OCI-M1 (cell line): ENCODE measurements at places on chromosomes 4 and X.

DNA sequence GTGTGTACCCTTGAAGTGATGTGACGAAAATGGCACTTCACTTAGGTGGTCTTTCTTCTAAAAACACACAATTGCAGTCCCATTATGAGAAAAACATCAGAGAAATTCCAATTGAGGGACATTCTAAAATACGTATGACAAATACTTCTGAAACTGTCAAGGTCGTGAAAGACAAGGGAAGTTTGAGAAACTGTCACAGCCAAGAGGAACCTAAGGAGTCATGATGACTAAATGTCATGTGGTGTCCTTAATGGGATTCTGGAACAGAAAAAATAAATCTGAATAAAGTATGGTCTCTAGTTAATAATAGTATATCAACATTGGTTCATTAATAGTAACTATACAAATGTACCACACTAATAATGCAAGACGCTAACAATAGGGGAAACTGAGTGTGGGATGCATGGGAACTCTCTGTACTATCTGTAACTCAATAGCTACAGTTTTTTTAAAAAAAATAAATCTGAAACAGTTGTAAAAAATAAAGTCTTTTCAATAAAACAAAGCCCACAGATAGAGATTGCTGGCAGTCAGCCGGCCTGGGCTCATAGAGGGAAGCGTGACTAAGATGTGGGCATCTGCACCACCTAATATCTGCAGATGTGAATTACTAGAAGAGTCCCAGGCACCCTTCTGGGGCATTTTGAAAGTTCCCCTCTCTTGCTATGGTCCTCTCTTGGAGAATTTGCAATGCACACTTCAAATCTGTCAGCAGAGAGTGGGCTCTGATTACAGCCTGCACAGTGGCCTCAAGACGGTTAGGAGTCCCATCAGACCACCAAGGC lies 47.6 kb downstream of the MID1IP1 start:
- no peak for DNase-seq

DNA sequence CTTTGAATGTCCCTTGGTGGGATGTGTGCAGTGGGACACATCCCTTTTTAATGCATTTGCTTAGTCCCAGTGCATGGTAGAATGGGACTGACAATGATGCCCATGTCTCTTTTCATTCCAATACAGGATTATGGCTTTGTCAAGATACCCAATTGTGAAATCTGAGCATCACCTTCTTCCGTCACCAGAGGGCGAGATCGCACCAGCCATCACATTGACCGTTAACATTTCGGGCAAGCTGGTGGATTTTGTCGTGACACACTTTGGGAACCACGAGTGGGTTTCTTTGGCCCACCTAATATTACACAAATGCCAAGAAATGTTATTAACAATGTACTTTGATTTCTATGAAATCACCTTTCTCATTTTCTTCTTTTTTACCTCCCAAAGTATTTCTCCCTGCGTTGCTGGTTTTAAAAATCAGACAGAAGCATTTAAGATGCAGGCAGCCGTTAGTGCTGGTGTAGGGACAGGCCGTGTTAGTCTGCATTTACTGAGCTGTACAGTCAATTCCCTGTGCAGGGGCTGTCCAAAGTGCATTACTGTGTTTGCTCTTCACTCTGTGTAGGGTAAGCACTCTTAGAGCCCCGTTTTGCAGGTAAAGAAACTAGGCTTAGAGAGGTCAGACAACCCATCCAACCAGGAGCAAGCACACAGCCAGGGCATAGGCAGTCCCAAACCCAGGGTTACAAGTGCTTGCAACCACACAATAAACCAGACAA lies 46.5 kb downstream of the CWH43 start:
- peak; percentile 65 for DNase-seq

DNA sequence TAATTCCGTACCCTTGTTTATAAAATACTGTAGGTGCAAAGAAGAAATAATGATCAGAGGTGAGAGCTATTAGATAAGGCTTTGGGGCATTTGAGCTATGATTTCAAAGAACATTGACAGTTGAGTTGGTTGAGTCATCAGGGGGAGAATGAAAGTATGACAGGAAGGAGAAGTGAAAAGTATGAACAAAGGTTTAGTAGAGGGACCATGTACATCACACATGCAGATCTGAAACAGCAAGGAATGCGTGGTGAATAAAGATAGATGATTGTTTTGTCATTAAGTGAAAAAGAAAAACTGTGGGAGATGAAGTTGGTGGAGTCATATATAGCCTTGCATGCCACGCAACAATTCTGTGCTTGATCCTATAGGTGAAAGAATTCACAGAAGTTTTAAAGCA lies 163.1 kb downstream of the ARAP2 start:
- peak; percentile 27 for DNase-seq

DNA sequence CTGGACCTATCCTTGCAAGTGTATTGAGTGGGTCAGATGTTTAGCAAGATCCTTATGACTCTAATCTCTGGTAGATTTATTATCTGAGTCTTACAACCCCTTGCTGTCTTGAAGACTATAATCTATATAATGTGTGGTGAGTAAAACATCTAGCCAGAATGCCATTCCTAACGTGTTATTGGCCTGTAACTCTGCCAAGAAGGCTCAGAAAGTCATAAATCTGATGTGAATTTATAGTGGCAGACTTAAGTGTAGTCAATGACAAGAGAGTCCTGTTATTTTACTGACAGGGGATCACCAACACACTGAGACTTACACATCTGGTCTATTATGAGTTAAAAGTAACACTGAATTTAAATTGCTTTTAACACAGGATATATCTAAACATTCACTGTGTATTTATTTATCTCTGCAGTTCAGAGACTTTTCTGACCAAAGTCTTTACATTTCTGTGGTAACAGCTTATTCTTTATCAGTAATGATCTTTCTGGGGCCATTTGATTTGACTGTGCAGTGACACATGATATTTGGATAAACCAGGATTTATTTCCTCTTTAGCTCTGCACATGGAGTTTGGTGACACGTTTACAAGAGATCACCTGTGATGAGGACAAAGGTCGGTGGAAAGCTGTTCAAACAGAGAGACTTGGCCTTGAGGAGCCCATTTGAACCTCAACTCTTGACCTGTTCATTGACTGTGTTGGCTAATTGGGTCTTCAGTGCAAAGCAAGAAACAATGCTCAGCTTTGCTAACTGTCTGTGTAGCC lies 415.8 kb downstream of the STIM2 start:
- DNase-seq, result no peak

DNA sequence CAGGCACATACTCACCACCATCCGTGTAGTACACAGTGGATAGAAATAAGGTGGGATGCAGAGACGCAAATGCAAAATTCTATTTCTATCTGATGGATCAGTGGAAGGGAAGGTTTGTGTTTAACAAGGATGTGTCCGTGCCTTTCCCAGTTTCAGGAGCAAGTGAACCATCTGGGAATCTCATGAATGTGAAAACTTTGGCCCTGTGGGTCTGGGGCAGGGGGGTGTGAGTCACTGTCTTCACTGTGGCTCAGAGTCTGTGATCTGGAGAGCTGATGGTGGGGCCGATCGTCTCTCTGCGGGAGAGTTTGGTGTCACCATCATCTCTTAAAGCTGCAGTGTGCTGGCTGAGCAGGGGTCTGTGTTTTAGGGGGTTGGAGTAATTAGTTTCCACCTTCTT lies 179.3 kb upstream of the STS start:
- no peak for DNase-seq

GRCh38 chr4:184197536-184198082 lies 20.1 kb downstream of the ENPP6 start:
- DNase-seq, result no peak

DNA sequence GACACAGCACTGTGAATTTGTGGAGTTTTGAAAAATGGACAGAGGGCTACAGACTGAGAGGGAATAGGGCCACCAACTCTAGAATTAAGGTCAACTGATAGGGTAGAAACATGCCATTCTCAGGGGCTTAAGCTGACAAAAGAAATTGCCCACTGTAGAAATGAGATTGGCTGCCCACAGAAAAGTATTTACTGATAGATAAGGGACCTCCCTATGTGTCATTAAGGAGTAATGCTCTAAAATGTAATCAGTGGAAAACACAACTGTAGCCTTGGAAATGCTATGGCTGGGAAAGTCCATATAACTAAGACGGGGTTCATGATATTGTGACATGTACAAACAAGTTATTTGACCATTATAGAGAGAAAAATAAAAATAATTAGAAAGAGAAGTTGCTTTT lies 4.6 kb downstream of the RTL9 start:
- peak; percentile 70 for DNase-seq

DNA sequence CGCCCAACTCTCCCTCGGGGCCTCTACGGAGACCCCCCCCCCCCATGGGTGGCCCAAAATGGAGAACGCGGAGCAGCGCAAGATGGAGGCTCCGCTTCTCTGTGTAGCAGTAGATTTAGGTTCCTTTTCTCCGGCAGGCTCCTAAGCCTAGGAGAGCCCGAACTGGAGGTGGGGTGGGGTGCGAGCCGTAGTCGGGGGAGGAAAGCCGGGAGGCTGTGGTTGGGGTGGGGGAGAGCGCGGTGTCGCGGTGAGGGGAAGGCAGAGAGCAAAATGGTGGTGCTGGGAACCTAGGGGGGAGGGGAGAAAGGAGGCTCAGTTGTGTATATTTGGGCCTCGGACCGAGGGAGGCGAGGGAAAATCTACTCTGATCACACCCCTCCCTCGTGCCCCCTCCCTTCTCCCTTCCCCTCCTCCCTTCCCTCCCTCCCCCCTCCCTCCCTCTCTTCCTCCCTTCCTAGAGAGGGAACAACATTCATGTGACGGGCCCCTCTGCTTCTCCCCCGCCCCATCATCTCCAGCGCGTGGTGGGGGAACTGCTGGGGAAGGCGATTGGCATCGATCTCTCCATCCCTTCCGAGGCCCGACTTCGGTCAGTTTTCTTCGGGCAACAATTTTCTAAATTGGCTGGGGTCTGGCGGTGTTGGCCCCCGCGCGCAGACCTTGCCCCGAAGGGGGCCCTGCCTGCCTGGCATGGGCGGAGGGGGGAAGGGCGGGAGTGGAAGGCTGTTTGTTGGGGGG lies at the start of gene STAG2:
TSS of gene STAG2 (plus strand) at position 439 of the 738 bp plus-strand sequence. CDS start 60,922 bp downstream, outside the sequence.
- DNase-seq, result peak; percentile 91

- peak; percentile 1 for DNase-seq
Measured at GRCh38 chrX:101078716-101079598, at the start of gene TMEM35A. TSS of gene TMEM35A (plus strand) at chrX:101078879. CDS start at chrX:101079003, 124 bp downstream.

- no peak for DNase-seq
Measured at GRCh38 chrX:12805333-12805732, 14.1 kb downstream of the PRPS2 start.

GRCh38 chr4:10575414-10575813 lies 109.2 kb downstream of the CLNK start:
- no peak for DNase-seq

DNA sequence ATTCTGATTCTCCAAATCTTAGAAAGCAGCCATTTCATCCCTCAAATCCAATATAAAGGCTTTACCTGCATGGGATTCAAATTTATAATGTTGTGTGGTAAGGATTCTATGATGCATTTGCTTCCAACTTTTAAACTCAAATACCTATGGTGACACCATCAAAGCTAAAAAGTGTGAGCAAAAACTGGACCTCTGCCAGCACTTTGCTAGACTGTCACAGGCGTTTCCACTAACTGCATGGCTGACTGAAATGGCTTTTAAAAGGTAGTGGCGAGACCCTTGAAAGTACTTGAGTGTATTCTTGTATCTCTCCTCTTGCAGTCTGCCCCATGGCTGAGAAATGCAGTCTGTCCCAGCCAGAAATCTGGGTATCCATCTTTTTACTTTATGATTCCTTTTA lies 169.4 kb downstream of the AMELX start:
- DNase-seq, result peak; percentile 26

- DNase-seq, result no peak
Measured at GRCh38 chrX:65846974-65847373, 179.5 kb downstream of the MSN start.

DNA sequence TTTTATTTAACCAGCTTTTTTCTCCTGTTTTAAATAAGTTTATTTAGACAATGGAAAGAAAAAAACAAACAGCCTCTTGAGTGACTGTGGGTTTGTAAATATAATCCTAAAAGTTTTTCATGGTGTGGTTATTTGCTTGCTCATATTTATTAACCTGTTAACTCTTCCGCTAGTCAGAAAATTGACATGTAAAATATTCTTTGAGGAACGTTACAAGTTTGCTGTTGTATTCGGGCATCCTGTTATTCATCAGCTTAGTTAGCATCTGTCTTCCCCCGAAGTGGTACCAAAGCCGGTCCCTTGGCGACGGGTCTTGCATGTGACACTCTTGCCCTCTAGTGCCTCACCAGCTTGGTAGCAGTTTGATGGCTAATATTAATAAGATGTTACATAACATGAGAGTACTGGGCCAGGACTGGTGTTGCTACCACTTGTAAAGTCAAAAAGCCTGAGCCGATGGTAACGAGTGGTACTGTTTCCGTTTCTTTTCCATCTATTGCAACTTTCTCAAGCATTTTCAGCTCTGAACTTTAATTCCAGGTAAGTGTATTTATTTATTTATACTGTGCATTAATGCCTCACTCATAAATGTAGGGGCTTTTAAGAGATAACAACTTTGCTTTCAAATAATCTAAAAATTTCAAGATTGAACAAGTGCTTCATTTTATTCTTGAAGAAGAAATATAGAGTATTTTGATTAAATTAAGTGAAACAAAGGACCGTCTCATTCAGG lies at the start of gene NDST3:
TSS of gene NDST3 (plus strand) at position 434 of the 733 bp plus-strand sequence. CDS start 19,425 bp downstream, outside the sequence.
- peak; percentile 81 for DNase-seq

GRCh38 chr4:54066088-54066415 lies 1.6 kb upstream of the CHIC2 start:
- DNase-seq, result no peak

DNA sequence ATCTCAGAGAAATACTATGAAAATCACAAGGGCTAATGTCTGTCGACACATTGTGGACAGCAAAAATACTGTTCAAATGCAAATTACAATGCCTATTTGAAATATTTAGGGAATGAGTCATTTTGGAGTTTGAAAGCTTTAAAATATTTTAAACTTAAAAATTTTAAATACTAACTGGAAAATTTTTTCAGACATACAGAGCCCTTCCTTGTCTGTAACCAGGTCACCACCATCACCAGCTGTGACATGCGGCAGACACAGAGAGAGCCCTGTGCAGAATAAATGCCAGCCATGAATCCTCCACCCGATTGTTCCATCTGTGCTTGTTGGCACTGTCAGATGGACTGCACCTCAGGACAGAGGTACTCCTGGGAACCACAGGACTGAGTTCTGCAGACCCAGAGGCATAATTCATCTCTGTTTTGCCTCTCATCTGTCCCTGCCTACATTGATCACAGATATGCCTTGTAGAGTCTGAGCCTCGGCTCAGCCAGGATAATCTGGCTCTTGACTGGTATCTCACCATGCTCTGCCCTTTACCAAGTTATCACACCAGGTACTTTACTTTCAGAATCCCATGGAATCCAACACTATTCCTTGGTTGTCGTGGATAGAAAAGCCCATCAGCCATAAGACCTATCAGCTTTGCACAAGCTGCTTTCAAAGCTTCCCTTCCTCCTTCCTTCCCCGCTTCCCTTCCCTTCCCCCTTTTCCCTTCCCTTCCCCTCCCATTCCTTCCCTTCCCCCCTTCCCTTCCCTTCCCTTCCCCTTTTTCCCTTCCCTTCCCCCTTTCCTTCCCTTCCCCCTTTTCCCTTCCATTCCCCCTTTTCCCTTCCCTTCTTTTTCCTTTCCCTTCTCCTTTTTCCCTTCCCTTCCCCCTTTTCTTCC lies 67.2 kb downstream of the TBC1D9 start:
- no peak for DNase-seq

DNA sequence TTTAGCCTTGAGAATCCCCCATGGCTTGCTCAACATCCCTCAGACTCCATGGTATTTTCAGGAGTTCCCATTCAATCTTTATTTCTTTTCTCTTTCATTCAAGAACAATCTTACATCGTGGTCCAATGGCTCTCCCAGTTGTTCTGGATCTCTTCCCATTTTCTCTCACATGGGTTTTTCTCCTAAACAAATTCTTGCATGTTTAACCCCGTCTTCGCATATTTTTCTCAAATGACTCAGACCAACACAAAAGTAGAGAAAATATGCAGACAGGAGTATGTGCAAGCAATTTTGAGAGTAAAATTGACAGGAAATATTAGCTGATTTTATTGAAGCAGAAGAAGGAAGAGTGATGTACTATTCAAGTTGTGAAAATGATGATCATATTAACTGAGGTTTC lies 396.4 kb upstream of the TRAM1L1 start:
- DNase-seq, result no peak
